CD8-positive, alpha-beta T cell (primary cell): ENCODE measurements at places on chromosomes 4 and X.

- no peak for DNase-seq
Measured at GRCh38 chr4:118974758-118975157, 86.1 kb downstream of the SYNPO2 start.

GRCh38 chrX:125765347-125765746, 400.7 kb downstream of the DCAF12L2 start:
- no peak for DNase-seq

DNA sequence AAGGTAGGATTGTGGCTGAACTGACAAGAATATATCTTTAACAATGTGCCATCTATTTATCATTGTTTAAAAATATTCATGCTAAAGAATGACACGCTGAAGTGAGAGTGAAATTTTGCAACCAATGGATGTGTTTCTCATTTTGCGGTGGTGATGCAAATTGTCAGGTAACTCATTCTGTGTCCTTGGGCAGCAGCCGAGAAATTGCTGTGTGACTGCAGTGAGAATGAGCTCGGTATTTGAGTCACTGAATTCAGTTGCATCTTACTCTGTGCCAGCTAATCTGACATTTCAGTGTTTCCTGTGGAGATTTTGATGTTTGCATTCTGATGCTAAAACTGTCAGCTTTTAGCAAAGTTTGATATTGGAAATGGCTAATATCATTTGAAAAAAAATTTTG, 28.1 kb downstream of the MCUB start:
- DNase-seq = peak; percentile 15

DNA sequence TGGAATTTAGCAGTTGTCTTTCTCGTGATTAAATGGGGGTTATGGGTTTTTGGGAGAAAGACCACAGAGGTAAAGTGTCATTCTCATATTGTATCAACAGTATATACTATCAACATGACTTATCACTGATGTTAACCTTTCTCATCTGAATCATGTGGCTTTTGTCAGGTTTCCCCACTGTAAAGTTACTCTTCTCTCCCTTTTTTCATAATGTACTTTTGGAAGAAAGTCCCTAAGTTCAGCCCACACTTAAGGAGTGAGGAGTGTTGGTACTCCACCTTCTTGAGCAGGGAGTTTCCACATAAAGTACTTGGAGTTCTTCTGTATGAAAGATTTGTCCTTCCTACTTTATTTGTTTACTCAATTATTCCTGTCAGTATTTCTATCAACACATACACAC, 169.9 kb downstream of the ZNF330 start:
- DNase-seq = no peak

- no peak for DNase-seq
Measured at GRCh38 chr4:183328832-183329231, 6.6 kb upstream of the CLDN24 start.

DNA sequence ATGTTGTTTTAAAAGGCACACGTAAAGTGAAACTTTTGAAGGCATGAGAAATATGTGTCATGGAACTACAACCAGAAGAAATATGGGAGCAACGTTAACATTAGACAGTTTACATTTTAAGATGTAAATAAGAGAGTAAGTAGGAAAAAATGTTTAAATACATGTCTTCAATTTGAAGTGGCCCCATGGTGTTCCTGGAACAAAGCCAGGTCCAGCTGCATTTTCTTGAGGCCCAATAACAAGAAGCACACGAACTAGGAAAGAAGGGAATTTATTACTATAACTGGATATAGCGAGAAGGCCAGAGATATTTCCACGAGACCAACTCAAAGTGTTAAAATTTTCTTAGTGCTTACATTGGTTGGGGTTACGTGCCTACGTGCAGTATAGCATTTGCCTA, 458.1 kb downstream of the KCTD8 start:
- no peak for DNase-seq

- no peak for DNase-seq
Measured at GRCh38 chr4:41199788-41200187, 14.6 kb downstream of the APBB2 start.

- DNase-seq = no peak
Measured at GRCh38 chr4:71711044-71711984, 72.6 kb downstream of the GC start.

- no peak for DNase-seq
Measured at GRCh38 chr4:106676173-106676921, 307.8 kb upstream of the GIMD1 start.

DNA sequence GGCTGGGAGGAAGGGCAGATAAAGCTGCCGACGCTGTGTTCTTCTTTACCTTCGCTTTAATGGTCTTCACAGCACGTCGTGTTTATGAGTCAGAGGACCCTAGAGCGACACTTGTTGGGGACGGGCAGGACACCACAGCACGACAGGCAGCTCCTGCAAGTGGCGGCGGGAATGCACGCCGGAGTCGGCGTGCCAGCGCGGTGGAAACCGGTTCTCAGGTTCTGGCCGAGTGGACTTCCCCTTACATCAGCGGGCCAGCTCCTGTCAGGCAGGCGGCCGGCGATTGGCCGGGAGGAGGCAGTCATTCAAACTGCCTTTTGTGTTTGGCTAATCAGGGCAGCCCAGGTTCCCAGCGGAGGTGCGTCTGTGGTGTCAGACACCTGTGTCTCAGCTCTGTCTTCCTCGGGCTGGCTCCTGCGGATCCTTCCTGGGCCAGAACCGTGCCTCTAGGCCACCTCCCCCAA, 150.9 kb downstream of the SHROOM3 start:
- peak; percentile 25 for DNase-seq

DNA sequence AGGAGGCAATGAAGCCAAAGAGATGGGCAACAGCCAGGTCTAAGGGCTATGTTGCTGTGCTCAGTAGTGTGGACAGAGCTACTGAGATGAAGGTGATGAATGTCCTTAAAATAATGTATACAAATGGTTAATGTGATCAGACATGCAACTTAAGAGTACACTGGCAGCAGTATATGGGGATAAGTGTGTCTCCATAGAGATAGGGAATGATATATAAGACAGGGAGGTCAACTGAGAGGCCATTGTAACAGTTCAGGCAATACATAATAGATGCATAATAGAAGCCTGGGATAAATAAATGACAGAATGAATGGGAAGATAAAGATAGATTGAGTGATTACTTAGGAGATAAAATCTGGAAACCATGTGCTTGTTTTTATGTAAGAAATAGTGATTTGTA, 250.0 kb downstream of the CFAP299 start:
- no peak for DNase-seq

- no peak for DNase-seq
Measured at GRCh38 chr4:143335979-143336780, 496 bp upstream of the GAB1 start.

DNA sequence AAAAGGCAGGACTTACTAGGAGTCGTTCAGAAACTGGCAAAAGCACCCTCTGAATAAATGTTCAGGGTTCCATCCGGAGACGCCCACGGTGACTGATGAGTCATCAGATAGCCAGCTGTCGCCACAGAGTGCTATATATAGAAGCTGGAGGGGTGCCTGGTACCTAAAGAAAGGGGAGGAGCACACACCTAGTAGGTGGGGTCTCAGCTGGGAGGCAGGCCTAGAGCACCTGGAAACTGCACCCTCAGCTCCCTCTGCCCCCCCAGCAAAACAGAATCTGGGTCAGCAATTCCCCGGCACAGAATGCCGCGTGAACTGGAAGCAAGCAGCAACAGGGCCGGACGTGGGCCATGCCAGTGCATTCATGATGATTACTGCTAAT, 242.0 kb downstream of the BCOR start:
- peak; percentile 76 for DNase-seq

GRCh38 chrX:115449742-115450141, 111.2 kb upstream of the PLS3 start:
- no peak for DNase-seq

DNA sequence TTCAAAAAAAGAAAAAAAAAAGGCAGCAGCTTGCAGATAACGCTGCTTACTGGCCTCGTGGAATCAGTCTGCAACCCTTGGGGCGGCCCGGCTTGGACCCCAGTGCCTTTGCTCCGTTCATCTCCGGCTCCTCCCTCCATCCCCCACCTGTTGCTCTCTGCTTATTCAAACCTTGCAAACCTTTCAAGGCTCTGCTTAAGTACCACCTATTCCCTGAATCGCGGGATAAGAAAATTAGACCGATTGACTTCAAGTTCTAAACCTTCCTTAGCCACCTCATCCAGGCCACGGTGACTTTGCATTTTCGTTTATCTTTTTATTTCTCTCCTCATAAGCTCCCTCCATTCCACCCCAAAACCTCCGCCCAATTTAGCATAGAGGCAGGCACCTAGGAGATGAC, 1.4 kb upstream of the PHKA1 start:
- no peak for DNase-seq

DNA sequence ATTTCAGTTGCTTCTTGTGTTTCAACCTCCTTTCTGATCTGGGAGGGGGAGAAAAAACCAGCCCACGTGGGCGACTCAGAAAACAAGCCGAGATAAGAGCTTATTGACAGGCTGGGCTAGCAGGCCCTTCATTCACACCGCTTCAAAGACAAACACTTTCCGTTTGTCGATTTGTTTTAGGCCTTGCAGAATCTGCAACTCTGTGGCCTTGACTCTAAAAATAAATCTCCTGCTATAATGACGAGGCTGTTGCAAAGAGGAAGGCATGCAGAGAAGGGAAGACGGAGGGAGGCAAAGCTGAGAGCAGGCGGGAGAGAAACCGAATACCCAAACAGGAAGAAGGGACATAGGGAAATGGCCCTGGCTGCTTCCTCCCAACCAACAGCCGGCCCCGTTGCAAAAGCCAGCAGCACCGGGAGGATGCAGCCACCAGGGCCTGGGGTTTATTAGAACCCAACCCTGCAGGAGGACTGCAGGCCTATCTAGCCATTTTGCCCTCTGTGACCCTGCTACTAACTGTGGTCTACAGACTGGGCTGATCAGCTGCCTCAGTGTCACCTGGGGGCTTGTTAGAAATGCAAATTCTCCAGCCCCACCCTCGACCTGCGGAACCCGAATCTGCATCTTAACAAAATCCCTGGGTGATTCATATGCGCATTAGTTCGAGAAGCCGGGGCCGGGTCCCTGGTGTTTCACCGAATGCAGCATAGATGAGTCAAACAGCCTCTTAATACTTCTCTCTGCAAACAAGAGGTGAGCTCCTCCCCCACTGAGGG, 325.5 kb downstream of the BCOR start:
- peak; percentile 36 for DNase-seq

DNA sequence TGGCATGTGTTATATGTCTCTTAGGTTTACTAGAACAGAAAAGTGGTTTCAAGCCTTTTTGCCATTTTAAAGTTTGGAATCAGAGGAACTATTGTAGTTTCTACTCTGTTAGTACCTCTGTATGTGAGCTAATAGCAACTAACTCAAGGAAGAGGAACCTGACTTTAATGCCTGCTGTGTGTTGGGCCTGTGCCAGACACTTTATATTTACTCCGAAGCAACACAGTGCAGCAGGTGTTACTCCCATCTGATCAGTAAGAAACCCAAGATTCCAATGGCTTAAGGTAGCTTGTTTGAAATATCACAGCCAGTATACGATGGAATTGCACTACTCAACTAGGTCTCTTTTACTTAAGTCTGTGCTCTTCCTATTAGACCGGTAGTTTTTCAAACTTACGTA, 79.2 kb downstream of the USP9X start:
- DNase-seq = no peak

DNA sequence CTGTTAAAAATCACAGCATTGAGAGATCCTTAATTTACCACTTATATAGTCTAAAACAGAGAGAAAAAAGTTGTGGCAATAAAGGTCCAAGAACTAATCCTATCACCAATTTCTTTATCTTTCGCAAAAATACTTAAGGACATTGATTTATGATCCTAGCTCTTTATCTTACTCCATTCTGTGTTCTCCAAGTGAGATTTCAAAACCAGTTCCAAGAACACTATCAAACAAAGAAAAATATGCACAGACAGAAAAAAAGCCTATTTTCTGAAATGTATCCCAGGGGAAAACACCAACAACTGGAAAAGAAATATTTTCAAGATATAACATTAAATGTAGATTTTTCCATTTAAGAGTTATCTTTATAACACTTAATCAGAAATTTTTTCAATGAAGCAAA, 172.8 kb downstream of the APBB2 start:
- DNase-seq = no peak

DNA sequence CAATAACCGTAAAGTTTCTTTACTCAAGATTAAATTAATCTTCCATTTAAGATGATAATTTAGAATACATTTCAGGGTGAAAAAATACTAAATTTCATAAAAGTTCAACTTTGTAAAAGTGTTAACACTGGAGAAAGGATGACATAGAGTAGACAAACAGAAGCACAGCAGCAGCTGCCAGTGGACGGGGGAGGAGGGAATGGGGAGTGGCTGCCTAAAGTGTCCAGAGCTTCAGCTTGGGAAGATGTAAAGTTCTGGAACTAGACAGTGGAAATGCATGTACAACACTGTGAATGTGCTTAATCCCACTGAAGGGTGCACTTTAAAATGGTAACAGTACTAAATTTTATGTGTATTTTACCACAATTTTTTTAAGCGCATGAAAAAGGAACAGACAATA, 39.9 kb downstream of the RELL1 start:
- no peak for DNase-seq

- DNase-seq = no peak
Measured at GRCh38 chr4:81704461-81704860, 232.8 kb upstream of the RASGEF1B start.

GRCh38 chr4:82268826-82269193, 105.0 kb downstream of the HNRNPD start:
- DNase-seq = no peak

- no peak for DNase-seq
Measured at GRCh38 chrX:4706961-4707360, 993.5 kb upstream of the PRKX start.

DNA sequence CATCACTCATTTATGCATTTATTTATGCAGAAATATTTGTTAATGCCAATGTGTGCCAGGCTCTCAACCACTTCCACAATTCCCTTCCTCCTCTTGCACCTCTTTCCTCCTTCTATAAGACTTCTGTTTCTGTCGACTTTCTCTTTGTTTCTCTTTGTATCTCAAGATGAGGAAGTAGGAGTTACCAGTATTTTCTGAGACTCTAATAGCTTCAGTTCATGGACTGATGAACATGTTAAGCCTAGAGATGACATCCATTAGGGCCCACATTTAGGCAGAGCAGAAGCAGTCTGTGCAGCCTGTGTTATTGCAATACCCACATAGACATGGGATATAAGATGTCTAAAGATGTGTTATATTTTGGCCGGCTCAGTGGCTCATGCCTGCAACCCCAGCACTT, 241.8 kb upstream of the SMIM31 start:
- DNase-seq = no peak

- DNase-seq = no peak
Measured at GRCh38 chr4:7161721-7162214, 30.6 kb upstream of the SORCS2 start.

GRCh38 chr4:186128842-186129241, 24.3 kb downstream of the FAM149A start:
- DNase-seq = no peak

DNA sequence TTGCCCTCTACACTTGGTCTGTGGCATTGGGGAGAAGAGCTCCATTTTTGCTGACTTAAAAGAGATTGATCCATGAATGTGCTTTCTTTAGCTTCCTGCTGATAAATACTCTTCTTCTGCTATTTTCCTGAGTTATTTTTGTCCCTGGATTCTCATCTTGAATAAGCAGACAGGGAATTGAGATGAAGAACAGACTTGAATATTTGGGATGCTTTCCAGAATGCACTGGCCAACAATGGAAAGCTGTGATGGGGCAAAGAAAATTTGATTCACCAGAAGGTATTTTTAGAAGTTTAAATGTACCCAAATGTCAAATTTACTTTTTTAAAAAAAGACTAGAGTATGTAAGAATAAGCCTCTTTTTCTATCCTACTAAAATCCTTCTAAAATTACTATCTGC, 309.9 kb upstream of the PPP1R2C start:
- DNase-seq = no peak

- DNase-seq = no peak
Measured at GRCh38 chrX:63664741-63665140, 120.3 kb downstream of the ARHGEF9 start.

- DNase-seq = no peak
Measured at GRCh38 chr4:67691328-67691727, 9.6 kb downstream of the UBA6 start.
